M059J (cell line): ENCODE measurements at places on chromosomes 13 and 19. TPM values are rescaled to one million over a fixed set of nuclear protein-coding genes. Genes with fewer than 3 reads are reported as not detected.

DNA sequence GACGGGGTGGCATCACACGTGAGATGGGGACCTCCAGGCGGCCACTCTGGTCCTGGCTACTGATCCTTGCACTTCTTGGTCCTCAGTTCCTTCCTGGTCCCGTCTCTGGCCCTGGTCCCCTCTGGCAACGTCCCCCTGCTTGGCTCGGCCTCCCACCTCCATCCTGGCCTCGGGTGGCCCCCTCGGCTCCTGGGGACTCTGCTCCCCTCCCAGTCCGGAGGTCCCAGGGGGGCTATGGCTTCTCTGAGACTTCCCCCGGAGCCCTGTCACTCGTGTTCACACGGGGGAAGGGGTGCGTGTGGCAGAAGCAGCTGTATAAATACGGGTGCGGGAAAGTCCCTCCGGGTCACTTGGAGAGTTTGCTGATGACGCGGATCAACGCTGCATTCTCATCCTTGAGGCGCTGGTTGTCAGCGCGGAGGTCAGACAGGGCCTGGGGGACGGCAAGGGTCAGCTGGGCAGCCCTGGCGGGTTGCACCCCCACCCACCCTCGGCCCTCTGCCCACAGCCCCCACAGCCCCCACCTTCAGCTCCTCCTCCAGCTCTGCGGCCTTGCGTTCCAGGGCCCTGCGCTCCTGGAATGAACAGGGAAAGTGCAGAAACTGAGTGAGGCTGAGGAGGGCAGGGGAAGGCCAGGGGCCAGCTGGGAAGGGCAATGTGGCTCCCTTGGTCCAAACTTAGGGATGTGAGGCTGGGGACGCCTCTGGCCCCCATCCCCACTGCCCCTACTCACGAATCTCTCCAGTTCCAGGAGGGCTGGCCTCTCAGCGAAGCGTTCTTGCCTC lies 15.6 kb downstream of the EPS8L1 start:
- no peak for DNase-seq

GRCh38 chr13:67330149-67330548 lies 100.0 kb upstream of the PCDH9 start:
- DNase-seq = no peak

DNA sequence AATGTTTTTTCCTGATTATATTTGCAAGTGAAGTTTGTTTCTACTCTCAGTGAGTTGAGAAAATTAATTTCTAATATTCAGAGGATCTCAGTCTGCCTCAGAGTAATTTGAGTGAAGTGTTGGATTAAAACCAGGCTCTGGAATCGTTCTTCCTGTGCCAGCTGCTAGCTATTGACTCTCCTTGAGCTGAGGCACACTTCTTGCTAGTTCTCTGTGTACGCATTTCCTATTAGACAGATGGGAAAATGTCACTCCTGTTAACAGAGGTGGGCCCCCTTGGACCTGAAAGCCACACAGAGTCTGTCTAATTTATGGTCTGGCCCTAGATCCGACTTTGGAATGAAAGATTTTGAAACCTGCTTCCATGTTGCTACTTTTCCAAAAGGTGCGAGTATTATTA lies 107.6 kb upstream of the RNF113B start:
- no peak for DNase-seq

GRCh38 chr13:37736045-37736444 lies 133.5 kb downstream of the TRPC4 start:
- no peak for DNase-seq

- DNase-seq = peak; percentile 45
Observed at GRCh38 chr13:93847162-93847561, 620.6 kb downstream of the GPC6 start.

- DNase-seq = no peak
Observed at GRCh38 chr19:4536798-4537197, 1.8 kb upstream of the PLIN5 start.

GRCh38 chr19:52987221-52987620 lies 24.5 kb upstream of the ZNF816 start:
- DNase-seq = no peak

- no peak for DNase-seq
Observed at GRCh38 chr19:10797541-10798256, 38.3 kb downstream of the TMED1 start.

DNA sequence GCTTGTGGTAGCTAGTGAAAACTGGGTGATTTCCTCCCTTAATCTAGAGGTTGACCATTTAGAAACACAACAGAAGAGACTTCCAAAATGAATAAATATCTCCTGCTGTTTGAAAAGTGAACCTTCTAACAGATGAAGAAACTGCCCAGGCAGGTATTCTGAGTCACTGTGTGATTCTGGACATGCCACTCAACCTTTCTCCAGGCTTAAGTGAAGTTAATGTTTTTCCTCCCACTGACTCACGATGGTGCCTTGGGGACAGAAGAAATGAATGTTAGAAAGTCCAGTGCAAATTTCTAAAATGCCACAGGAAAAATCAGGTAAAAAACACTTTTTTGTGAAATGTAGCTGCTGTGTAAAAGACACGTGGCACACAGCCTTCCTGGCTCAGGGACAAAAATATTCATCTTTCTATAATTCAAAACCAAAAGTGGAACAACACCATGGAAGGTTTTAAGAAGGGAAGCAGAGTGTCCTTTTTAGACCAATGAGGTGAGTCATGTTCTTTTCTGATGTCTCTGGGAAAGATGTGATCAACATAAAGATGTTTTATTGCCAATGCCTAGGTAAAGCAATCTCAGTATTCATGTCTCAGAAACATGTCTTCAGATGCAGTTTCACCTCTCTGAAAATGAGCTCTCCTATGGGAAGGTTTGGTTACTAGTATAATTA lies 9.1 kb downstream of the UBE2L5 start:
- peak; percentile 75 for DNase-seq

DNA sequence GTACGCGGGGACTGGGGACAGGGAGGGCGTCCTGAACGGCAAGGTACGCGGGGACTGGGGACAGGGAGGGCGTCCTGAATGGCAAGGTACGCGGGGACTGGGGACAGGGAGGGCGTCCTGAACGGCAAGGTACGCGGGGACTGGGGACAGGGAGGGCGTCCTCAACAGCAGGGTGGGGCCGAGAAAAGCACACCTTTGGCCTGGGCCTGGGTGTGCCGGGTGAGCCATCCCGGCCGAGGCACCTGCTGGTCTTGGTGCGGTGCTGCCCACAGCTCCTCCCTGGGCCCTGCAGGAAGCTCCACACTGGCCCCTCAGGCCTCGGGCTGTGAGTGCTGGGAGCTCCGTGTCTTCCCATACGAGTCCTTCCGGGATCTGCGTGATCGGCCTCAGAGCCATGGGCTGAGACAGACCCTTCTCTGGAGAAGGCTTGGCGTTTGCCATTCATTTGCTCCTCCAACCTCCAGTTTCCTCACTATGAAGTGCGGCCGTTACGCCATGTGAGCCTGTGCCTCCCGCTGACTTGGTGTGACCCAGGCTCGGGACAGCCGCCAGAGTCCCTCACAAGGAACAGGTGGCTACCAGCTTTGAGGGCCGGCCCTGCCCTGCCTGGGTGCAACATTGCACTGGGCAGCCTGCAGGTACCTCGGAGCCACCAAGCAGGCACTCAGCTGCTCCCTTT lies 7.8 kb upstream of the ZNF554 start:
- no peak for DNase-seq

- peak; percentile 69 for DNase-seq
Observed at GRCh38 chr19:37953171-37953917, 46.3 kb downstream of the SIPA1L3 start.

DNA sequence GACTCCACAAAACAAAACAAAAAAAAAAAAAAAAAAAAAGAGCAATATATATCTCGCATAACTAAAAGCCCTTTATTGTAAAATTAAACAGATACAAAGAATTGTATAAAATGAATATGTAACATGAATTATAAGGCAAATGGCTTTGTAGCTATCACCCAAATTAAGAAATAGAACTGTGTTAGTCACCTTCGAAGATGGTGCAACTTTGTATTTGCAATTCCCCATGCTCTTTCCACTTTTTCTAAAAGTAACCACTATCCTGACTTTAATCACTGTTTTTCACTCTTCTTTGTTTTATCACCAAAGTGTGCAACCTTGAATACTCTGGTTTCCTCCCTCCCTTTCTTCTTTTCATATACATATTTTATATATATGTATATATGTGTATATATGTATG lies 57.1 kb upstream of the HTR2A start:
- DNase-seq = no peak

- DNase-seq = no peak
Observed at GRCh38 chr19:58123354-58123753, 25.3 kb upstream of the ZSCAN18 start.

DNA sequence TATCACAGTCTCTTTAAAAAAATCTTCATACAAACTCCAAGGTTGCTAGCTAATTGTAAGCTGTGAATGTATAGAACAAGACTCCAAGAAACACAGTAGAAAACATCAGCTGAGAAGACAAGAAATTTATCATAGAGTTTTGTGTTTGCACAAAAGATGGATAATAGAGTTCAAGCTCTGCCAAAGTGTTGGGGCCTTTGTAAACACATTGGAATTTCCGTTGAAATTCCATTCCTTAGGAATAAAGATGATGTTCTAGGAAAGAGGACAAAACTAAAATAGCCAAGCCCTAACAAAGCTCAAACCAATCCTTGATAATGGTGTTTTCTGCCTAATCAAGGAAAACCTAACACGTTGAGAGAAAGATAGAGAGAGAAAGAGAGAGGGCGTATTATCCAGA lies 20.6 kb downstream of the LRRC63 start:
- peak; percentile 10 for DNase-seq

- DNase-seq = no peak
Observed at GRCh38 chr13:44275381-44275780, 98.2 kb upstream of the SERP2 start.

DNA sequence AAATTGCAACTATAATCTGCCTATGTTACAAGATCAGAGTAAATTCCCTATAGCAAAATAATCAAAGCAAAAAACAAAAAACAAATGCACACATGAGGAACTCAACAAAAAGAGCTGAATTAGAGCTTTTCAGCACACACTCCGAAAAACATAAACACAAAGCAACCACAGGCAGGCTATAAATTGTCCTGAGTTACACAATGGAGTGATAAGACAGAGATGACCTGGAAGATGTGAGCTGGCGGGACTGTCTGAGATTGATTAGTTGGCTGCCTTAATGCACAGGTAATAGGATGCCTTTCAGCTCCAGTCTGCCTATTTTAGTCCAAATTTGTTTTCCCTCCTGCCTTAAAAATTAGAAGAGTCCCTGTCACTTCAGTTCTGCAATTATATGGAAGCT lies 159.0 kb upstream of the FNDC3A start:
- DNase-seq = peak; percentile 49

- no peak for DNase-seq
Observed at GRCh38 chr13:113982296-113982661, 8.4 kb upstream of the C13orf46 start.

DNA sequence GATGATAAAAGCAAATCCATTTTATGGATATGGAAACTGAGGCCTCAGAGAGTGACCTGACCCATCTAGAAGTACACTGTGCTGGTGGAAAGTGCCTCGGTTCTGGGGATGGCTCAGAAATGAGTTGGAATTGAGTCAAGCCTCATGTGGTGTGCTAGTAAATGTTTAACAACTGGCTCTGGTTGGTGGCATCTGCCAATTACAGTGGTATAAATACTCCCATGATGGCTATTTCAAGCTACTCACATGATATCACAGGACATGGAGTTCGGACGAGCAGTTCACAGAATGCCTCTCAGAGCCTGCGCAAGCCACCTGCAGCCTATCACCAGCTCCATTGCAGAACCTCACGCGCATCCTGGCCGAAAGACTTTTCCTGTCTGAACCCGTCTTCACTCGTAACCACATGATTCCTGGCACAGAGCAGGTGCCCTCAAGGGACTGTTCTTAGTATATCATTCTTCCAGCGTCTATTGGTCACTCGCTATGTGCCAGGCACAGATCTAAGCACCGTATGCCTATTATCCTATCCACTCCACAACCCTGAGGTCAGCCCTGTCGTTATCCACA lies 9.1 kb downstream of the TMEM150B start:
- no peak for DNase-seq

- peak; percentile 91 for DNase-seq
Observed at GRCh38 chr13:29861694-29862110, 11.3 kb upstream of the UBL3 start.

- no peak for DNase-seq
Observed at GRCh38 chr13:111866731-111867245, 200.2 kb upstream of the SOX1 start.

DNA sequence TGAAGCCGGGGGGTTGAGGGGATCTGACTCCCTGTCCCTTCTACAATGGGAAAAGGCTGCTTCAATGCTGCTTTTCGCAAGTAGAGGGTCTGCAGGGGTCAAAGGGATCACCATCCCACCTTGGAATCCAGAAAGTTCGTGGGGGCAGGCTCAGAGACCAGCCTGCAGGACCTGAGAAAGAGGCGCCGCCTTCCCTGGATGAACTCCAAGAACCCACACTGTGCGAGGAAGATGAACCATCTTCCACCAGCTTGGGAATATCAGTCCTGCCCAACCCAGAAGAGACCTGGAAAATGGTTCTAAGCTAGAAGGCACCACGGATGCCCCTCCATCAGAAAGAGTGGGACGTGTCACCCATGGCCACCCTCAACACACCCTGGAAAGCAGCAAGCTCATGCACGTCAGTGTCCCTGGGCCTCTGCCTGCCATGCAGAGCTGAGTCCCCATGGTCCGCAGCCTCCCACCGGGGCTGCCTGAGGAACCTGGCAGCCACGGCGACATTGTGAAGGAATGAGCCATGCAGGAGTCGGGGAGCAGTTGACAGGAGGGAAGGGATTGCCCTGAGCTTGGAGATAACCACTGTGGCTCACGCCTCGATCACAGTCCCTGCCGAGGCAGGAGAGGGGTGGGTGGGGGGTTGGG lies 14.6 kb downstream of the RAB3D start:
- no peak for DNase-seq

DNA sequence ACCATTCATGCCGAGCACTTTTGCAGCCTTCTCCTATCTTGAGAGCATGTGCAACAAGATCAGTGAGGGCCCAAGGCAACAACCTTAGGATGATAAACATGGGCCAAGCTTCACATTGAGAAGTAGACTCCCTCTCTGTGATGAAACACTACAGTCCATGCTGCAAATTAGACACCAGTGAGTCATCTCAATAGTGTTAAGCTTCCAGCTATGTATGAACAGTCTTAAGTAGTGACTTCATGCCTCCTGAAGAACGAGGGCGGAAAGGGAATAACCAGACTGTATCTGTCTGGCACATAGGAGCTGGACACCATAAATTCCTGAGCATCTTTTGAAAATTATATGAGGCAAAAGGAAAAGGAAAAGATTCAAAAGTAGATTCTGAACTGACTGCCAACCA lies 309.9 kb upstream of the SLITRK1 start:
- DNase-seq = peak; percentile 82

LILRB5 gene
- not detected in 2 replicates for total RNA-seq

FXYD1 gene
- total RNA-seq = not detected in 2 replicates

THSD1 gene
- total RNA-seq = 2.8 and 3.4 TPM in 2 replicates

ANKRD24 gene
- 0.12 and 0.20 TPM in 2 replicates for total RNA-seq

ZNF729 gene
- not detected in 2 replicates for total RNA-seq

SELENOV gene
- not detected in 2 replicates for total RNA-seq

FAM187B gene
- not detected in 2 replicates for total RNA-seq

RFPL4AL1 gene
- not detected in 2 replicates for total RNA-seq

TTC9B gene
- not detected in 2 replicates for total RNA-seq

TSKS gene
- total RNA-seq = not detected in 2 replicates

C1QTNF9 gene
- not detected in 2 replicates for total RNA-seq

EPS8L1 gene
- 1.7 and 2.5 TPM in 2 replicates for total RNA-seq

NKG7 gene
- total RNA-seq = not detected in 2 replicates

NFILZ gene
- not detected in 2 replicates for total RNA-seq

HIF3A gene
- not detected in 2 replicates for total RNA-seq

ZFP14 gene
- 1.5 and 2.1 TPM in 2 replicates for total RNA-seq
